ENCODE measurements at places on chromosomes 13 and 19. TPM values are rescaled to one million over a fixed set of nuclear protein-coding genes. Genes with fewer than 3 reads are reported as not detected.

The ZNF610 gene
- total RNA-seq: 0.85 TPM

The CYP4F8 gene
- total RNA-seq: not detected

The FFAR1 gene
- not detected for total RNA-seq

- no peak for DNase-seq
- no peak overlapping the region for H3K27ac ChIP-seq
- H3K4me1 ChIP-seq: no peaks in the 10 kb centered on the region
- no peaks in the 10 kb centered on the region for H3K27me3 ChIP-seq
- no peaks in the 10 kb centered on the region for H3K36me3 ChIP-seq
- H3K4me3 ChIP-seq: no peak overlapping the region
Measured at GRCh38 chr13:49240017-49240416, 7.7 kb upstream of the CDADC1 start.

- no peak overlapping the region for H3K4me3 ChIP-seq
- no peak for DNase-seq
- no peaks in the 10 kb centered on the region for H3K4me1 ChIP-seq
- no peaks in the 10 kb centered on the region for H3K27me3 ChIP-seq
- H3K27ac ChIP-seq: no peak overlapping the region
Measured at GRCh38 chr19:27858981-27859581, 1353.9 kb downstream of the UQCRFS1 start.

Measured in Peyer's patch (tissue), 4 donors.